ENCODE measurements at places on chromosomes 12 and 14.

GRCh38 chr14:92706386-92706785 is 42.0 kb downstream of the LGMN start:
- no peak for DNase-seq

GRCh38 chr12:130752692-130753230 is 36.7 kb upstream of the RIMBP2 start:
- DNase-seq, result no peak

- no peak for DNase-seq
Measured at GRCh38 chr12:98221243-98221808, 294.1 kb upstream of the TMPO start.

DNA sequence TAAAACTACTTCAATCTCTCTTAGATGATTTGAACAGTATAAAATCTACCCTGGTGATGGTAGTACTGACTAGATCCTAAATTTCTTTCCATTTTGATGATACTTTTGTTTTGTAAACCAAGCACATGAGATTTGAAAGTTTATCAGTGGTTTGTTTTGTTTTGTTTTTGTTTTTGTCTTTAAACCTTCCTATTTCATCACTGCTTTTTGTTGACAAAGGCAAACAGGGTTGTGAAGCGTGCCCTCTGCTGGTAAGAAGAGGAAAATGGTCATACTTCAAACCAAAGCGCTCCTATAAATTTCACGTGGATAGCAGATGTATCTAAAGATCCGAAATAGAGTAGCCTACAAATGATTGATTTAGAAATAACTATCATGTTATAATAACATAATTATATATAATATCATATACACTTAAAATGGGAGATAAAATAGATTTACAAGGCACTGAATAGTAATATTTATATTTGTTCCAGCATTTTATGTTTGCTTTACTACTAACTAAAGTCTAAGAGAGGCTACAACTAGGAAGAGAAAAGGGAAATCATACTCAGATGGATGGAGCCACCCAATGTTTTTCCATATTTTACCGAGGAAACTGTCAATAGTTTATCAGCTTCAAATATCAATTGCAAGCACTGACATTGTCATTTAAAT is 254.0 kb upstream of the USP15 start:
- peak; percentile 3 for DNase-seq

DNA sequence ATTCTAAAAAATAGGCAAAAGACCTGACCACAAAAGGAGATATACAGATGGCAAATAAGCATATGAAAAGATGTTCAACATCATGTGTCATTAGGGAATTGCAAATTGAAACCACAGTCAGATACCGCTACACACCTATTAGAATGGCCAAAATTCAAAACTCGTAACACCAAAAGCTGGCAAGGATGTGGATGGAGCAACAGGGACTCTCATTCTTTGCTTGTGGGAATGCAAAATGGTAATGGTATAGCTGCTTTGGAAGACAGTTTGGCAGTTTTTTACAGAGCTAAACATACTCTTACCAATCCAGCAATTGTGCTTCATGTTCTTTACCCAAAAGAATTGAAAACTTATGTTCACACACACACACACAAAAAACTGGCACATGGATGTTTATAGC is 8.2 kb upstream of the HMGA2 start:
- no peak for DNase-seq

DNA sequence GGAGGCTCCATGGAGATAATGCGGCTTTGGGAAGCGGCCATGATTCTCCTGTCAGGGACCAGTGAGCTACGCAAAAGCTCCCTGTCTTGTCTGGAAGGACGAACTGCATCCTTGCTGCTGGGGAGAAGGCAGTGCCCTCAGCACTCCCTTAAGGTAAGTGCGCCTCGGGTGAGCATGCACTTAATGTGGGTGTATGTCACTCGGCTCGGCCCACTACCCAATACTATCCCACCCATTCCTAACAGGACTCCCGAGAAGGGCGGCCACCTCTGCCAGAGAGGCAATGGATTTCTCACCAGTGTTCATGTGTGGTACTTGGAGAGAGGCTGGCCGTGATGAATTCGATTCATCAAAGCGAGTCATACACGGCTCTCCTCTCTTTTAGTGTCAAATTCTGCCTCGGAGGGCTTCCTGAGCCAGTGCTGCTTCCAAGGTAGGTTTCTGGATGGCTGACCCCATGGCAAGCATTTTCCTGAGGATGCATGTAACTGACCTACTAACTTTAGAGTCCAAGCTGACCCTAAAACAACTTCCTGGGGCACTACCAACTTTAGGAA is 151.7 kb upstream of the RTL1 start:
- no peak for DNase-seq

DNA sequence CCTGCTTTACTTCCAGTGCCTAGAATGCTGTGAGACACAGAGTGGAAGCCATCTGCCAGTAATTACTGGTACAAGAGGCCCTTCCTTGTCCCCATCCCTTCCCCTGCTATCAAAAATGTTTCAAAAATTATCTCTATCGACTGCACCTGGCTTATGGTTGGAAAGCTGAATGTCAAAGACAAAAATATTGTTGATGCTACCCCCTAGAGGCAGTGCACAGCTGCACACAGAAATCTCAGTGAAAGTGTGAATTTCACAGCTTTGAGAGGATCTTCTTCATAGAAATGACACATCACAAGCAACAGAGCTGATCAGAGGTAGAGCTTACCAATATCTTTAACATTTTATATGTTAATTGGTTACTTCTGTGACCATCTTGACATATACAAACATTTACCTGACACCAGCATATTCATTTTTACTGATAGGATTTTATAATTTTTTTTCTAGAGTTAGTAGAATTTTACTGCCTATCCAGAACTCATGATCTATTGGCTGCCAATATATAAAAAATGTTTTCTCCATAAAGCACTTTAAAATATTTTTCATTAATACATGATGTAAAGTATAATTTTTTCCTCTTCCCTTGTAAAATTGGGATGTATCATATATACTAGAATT is 138.0 kb downstream of the AACS start:
- no peak for DNase-seq

DNA sequence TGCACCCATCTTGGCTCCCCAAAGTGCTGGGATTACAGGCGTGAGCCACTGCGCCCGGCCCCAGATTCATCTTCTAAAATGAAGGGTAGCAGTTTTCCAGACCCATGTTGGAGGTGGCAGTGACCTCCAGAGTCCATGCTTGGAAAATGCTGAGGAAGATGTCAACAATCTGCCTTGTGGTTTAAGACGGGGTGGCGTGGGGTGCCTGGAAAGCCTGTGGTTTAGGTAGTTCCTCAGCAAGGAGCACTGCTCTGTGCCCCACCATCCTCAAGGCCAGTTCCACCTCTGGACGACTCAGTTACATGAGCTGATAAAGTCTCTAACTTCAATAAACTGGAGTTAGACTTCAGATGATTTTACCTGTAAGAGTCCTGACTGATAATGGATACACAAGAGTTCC is 48.6 kb downstream of the DRAM1 start:
- no peak for DNase-seq

Data from AG09309 (cell line).